ENCODE measurements at places on chromosomes 1 and 21.

DNA sequence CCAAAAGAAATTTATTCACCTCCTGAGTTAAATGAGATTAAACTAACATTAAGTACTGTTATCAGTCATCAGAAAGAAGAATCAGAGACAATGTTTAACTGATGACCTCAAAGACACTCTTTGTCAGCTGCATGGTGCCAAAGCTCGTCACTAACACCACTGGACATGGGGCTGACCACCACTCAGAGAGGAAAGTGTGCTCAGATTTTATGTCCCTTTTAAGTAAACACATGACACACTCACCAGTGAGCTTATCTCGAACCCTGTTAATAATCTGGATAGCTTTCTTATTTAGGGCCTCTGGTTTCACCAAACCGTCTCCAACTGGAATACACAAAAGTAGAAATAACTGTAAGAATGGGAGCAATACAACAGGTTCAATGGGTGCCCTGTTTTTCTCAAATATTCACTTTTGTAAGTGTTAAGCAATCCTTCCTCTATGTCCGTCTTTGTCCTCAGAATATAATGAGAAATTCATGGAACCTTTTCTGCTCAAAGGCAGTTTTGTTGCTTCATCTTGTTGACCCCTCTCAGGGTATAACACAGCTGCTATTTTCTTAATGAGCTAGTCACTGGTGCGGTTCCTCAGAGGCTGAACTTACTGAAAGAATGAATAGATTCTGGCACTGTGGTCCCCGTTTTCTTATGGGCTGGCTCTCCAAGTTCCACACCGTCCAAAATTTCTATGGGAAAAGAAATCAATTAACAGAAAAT, 9.5 kb upstream of the EXOSC10 start:
- DNase-seq = no peak

GRCh38 chr21:43602266-43603232, 56.7 kb downstream of the HSF2BP start:
- no peak for DNase-seq

GRCh38 chr1:208159555-208160258, 84.5 kb downstream of the PLXNA2 start:
- no peak for DNase-seq

DNA sequence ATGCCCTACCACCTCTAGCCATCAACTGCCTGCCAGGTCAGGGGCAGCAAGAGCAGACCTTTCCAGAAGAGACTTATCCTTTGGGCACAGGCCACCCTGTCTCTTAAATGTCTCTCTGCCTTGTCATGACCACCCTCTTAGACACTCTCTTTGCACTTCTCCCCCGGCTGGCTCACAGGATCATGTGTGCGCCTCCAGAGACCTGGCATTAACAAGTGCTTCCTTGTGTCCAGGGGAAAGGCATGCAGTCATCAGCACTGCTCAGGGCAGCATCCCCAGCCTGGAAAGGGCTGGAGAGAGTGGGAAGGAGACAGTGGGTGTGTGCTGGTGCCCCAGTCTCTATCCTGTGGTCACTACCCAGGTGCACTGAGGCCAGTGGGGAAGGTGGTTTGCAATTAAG, 85.2 kb upstream of the TLR5 start:
- DNase-seq = no peak

DNA sequence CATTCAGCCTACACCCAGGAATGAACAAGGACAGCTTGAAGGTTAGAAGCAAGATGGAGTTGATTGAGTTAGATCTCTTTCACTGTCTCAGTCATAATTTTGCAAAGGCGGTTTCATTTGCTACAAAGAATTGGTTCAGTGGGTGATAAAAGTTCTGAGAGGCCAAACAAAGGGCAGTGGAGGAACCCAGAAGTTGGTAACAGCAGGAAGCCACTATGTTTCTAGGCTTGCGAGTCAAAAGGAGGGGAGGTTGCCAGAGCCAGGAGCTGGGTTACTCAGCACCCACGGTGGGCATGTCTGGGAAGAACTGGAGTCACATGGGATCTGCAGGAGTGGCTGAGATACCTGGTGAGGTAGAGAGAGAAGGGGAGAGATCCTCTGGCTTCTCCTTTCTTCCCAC, 64.2 kb upstream of the MRPS6 start:
- DNase-seq = no peak

DNA sequence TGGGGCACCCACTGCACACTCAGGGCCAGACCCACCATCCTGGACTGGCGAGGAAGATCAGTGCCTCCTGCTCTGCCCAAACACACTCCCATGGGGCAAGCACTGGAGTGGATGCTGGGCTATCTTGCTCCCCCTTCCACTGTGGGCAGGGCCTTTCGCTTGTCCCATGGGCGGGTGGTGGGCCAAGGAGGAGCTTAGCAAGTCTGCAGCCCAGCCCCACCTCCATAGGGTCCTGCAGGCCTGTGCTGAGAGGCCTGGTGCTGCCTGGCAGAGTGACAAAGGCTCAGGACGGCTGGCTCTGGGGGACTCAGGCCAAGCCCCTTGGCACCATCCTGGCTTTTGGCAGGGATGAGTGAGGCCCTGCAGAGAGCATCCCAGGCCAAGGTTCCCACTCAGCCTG, 89.4 kb downstream of the PTPRU start:
- DNase-seq = no peak

DNA sequence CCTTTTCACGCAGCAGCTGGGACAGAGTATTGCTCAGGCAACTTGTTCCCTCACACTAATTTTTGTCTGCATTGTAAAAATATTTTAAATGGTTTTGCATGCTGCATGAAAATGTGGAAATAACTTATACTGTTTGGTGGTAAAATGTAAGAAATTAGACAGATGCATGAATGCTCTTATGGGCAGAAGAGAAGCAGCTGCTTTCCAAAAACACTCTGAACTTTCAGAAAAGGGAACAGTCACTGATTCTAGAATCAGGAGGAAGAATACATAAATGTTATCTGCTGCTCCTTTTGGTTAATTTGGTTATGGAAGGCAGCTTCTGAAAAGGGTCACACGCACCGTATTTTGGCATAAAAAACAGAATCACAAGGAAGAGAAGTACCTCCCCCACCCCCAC, 87.0 kb upstream of the RUNX1 start:
- DNase-seq = no peak

- DNase-seq = no peak
These were observed 14.7 kb downstream of the NAV1 start for GRCh38 chr1:201553496-201554189.

DNA sequence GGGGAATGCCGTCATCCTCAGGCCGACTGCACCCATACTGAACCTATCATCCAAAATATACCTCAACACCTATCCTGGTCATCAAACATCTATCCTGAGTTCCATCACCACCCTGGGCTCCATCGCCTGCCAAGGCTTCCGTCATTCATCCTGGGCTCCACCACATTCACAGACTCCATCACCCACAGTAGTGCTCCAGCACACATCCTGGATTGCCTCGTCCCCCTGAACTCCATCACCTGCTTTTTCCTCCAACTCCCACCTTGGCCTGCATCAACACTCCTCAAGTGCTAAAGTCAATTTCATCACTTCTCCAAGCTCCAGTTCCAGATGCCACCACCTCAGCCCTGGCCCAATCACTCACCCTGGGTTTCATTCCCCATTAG, 7.8 kb downstream of the MAP3K6 start:
- no peak for DNase-seq

GRCh38 chr1:9198538-9199361, 35.8 kb upstream of the H6PD start:
- DNase-seq = no peak

DNA sequence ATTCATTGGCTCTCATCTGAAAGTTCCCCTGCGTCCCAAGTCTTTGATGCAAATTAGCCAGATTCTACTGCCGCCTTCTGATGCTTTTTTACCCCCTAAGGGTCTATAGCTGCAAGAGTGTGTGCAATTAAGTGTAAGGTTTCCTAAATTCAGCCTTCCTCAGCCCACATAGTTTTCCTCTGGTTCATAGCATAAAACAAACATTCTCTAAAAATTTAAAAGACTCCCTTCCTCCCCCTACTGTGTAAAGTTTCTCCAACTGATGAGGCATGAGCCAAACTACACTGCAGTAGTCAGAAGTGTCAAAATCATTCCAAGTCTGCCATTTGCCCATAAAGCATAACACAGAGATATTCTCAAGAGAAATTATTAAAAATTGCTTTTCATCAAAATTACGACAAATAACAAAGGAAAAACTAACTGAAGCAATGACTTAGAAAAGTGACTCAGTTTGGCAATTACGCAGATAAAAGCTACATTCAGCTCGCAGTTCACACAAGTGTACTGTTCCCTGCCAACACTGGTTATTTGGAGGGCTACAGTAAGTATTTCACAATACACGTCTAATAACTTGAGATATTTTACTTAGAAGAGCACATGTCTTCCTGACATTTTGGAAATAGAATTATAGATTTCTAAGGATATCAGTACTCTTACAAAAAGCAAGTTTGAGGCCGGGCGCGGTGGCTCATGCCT, 15.4 kb downstream of the KCNH1 start:
- no peak for DNase-seq

DNA sequence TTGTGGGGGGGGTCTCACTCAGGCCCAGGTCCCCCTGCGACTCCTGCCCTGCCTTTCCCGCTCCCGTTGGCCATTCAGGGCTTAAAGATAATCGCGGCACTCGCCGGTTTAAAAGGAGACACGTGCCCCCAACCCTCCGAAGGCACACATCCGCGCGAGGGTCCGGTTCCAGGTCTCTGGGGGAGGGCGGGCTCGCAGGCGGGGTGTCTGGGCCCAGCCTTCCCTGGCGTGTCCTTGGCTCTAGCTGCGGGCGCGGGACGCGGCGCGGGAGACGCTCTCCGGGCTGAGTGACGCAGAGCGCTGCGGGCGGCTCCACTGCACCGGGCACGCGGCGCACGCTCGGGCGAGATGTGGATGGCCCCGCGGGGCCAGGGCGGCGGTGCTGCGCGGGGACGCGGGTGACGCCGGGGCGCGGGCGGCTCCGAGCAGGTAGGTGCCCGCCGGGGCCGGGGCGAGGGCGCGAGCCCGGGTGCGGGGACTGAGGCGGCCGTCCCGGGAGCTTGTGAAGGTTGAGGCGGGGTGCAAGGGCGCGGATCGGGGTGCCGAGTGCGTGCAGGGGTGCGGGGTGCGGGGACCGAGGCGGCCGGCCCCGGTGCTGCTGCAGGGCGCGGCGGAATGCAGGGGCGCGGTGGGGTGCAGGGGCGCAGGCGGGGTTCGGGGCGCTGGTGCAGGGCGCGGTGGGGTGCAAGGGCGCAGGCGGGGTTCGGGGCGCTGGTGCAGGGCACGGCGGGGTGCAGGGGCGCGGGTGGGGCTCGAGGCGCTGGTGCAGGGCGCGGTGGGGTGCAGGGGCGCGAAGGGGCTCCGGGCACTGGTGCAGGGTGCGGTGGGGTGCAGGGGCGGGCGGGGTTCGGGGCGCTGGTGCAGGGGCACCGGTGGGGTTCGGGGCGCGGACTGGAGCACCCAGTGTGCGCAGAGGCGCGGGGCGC, 3.3 kb upstream of the TRPM2 start:
- no peak for DNase-seq

Measured in stimulated activated CD8-positive, alpha-beta memory T cell treated with anti-CD3 and anti-CD28 coated beads, Interleukin-7, amount 100 ng/mL, for 1 hour (primary cell).